Glomerular endothelial cell (primary cell): ENCODE measurements at places on chromosomes 1 and 21. TPM values are rescaled to one million over a fixed set of nuclear protein-coding genes. Genes with fewer than 3 reads are reported as not detected.

Gene THEM5
- not detected in 2 replicates for total RNA-seq

Gene C8A
- total RNA-seq, result not detected in 2 replicates

Gene RGSL1
- total RNA-seq, result not detected in 2 replicates

Gene PTGFRN
- 86.9 and 92.3 TPM in 2 replicates for total RNA-seq

Gene CD52
- not detected in 2 replicates for total RNA-seq

Gene PTPN7
- 1.2 TPM in 1 of 2 replicates, not detected in the other for total RNA-seq

Gene ANGPTL7
- total RNA-seq, result not detected in 2 replicates

Gene HES3
- not detected in 2 replicates for total RNA-seq

Gene COL6A1
- total RNA-seq, result 165 and 174 TPM in 2 replicates

Gene OPRD1
- total RNA-seq, result under 0.01 TPM in 1 of 2 replicates, not detected in the other

Gene KCNJ10
- not detected in 2 replicates for total RNA-seq

Gene ARHGEF19
- 2.6 and 3.7 TPM in 2 replicates for total RNA-seq

Gene CFAP141
- not detected in 2 replicates for total RNA-seq

Gene TMEM59
- 185 and 238 TPM in 2 replicates for total RNA-seq

Gene TRABD2B
- 0.05 and 0.06 TPM in 2 replicates for total RNA-seq

Gene LRRC8B
- total RNA-seq, result 18.1 and 33.4 TPM in 2 replicates

Gene NAV1
- 58.9 and 145 TPM in 2 replicates for total RNA-seq

Gene KCNH1
- total RNA-seq, result 0.06 and 2.9 TPM in 2 replicates

Gene BTG3
- total RNA-seq, result 39.7 and 46.7 TPM in 2 replicates

Gene APOBEC4
- not detected in 2 replicates for total RNA-seq

Gene MEGF6
- 30.1 and 57.6 TPM in 2 replicates for total RNA-seq

Gene AKR7A3
- 0.24 and 0.88 TPM in 2 replicates for total RNA-seq

Gene FMO1
- total RNA-seq, result not detected in 2 replicates

Gene TMEM269
- not detected in 2 replicates for total RNA-seq

Gene KCNC4
- total RNA-seq, result 6.0 and 12.0 TPM in 2 replicates

Gene RAVER2
- total RNA-seq, result 8.3 and 9.8 TPM in 2 replicates

Gene SLC5A3
- total RNA-seq, result 8.1 and 11.3 TPM in 2 replicates
